Activated T-helper 1 cell treated with anti-CD3 and anti-CD28 coated beads, Interleukin-12 subunit alpha, Interleukin-12 subunit beta, Interleukin-2, Interleukin-4 antibody, amounts not matched to agents 30 ng/mL and 10 ng/mL and 1 ng/mL, durations not matched to agents 14 hours and 24 hours and 36 hours (primary cell): ENCODE measurements at places on chromosomes 4 and X. TPM values are rescaled to one million over a fixed set of nuclear protein-coding genes. Genes with fewer than 3 reads are reported as not detected.

Gene MED28
- 46.6 and 49.6 TPM in 2 replicates for total RNA-seq

Gene PRDM5
- total RNA-seq = not detected in 2 replicates

GRCh38 chr4:148445071-148445859 lies 3.1 kb upstream of the NR3C2 start:
- H3K27me3 ChIP-seq = peaks cover 44% of the 10 kb centered on the region
- H3K27ac ChIP-seq = peak overlapping the region; percentile 40
- H3K36me3 ChIP-seq = no peaks in the 10 kb centered on the region
- H3K4me1 ChIP-seq = peaks cover 23% of the 10 kb centered on the region
- DNase-seq = peak; percentile 26
- peak overlapping the region; percentile 86 for H3K4me3 ChIP-seq

DNA sequence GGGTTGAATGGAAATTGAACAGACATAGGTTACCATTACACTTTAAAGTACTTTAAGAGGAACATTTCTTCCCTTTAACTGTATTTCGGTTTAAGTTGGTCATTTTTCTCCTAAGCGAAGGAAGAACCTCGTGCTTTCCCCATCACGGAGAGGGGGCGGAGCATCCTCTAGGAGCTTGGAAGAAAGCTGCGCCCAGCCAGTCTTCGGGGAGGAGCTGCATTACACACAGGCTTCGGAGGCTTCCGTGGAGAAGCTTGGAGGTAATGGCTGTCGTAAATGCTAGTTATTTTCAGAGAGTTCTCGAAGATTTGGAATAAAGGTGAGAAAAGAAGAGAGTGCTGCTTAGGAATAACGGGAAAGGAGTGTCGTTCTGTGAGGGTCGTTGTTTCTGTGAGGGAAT lies at the start of gene PWWP3B:
Gene PWWP3B (plus strand): TSS at position 199 of the 400 bp plus-strand sequence. CDS start 37,128 bp downstream, outside the sequence.
- H3K36me3 ChIP-seq = no peaks in the 10 kb centered on the region
- H3K27me3 ChIP-seq = no peaks in the 10 kb centered on the region
- no peaks in the 10 kb centered on the region for H3K4me1 ChIP-seq
- H3K4me3 ChIP-seq = no peak within 1 kb of the TSS
- no peak within 1 kb of the TSS for H3K27ac ChIP-seq
- DNase-seq = no peak

- no peak for DNase-seq
- no peak overlapping the region for H3K27ac ChIP-seq
- H3K4me1 ChIP-seq = no peaks in the 10 kb centered on the region
- no peak overlapping the region for H3K4me3 ChIP-seq
- H3K36me3 ChIP-seq = no peaks in the 10 kb centered on the region
These were observed 268.6 kb upstream of the PCDH18 start for GRCh38 chr4:137800861-137801260.

DNA sequence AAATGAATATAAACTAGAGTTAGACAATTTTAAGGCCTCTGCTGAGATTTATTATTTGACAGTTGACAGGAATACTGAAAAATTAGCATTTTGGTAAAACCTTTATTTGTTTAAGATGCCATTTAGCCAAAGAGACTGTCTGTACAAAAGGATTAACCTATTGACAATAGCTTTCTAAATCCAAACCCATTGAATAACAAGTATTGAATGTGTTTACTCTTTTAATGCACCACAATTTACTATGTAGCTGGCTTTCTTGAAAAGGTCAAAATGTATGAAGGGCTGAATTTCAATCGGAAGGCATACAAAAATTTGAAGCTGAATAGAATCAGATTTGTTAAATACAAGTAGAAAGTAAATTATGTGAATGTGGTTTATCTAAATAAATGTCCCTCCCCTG lies 374.5 kb downstream of the TEX13C start:
- no peaks in the 10 kb centered on the region for H3K27me3 ChIP-seq
- no peak overlapping the region for H3K4me3 ChIP-seq
- no peaks in the 10 kb centered on the region for H3K36me3 ChIP-seq
- no peak for DNase-seq
- no peaks in the 10 kb centered on the region for H3K4me1 ChIP-seq

DNA sequence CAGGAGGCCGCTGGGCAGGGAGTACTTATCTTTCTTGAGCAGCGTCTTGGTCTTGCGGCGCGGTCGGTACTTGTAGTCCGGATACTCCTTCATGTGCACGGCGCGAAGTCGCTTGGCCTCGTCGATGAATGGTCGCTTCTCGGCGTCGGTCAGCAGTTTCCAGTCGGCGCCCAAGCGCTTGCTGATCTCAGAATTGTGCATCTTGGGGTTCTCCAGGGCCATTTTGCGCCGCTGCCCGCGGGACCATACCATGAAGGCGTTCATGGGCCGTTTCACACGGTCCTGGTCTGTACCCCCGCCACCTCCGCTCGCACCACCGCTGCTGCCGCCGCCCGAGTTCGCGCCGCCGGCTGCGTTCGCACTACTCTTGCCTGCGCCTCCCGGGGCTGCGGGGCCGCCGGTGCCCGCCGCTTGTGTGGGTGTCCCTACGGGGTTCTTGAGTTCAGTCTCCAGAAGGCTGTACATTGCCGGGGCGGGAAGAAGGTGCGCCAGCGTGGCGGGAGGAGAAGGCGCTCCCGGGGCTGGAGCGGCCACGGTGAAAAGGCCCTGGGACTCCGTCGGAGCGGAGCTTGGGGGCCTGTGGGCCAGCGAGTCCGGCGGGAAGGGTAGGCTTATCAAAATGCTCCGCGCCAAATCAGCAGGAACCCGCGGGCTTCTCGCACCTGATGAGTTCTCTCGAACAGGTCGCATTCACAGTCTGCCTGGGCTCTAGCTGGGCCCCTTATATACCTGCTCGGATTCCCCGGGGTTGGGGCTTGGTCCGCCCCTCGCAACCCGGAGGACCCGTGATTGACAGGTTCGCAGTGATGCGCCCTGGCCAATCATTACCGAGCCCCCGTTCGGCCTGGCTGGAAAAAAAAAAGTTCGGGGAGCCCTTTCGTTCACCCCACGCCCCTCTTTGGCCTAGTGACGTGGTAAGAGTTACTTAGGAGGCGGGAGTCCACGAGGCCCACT lies at the start of gene SOX3:
Gene SOX3 (minus strand): TSS at position 699 of the 954 bp plus-strand sequence. CDS start 9 bp downstream, at position 690.
- peaks cover 50% of the 10 kb centered on the region for H3K27me3 ChIP-seq
- no peak for DNase-seq
- no peak within 1 kb of the TSS for H3K4me3 ChIP-seq
- no peaks in the 10 kb centered on the region for H3K4me1 ChIP-seq

DNA sequence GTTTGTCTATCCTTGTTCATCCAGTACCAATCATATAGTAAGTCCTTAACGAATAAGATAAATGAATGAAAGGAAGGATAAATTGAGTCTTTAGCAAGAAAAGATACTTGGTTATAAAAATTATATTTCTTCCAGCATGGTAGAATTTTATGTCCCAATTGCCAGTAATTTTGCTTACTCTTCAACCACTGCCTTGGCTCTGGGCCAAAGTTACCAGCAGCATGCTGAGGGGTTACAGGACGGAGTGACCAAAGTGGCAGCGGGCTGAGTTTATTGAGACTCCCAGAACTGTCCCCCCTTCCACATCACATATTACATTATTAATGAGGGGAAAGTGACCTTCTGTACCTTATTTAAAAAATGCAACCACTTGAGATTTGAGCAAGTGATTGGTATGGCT lies 121.7 kb downstream of the RASGEF1B start:
- H3K27ac ChIP-seq = no peak overlapping the region
- no peaks in the 10 kb centered on the region for H3K36me3 ChIP-seq
- no peaks in the 10 kb centered on the region for H3K4me1 ChIP-seq
- no peak overlapping the region for H3K4me3 ChIP-seq
- H3K27me3 ChIP-seq = peaks cover 2% of the 10 kb centered on the region
- DNase-seq = no peak

- H3K36me3 ChIP-seq = no peaks in the 10 kb centered on the region
- no peaks in the 10 kb centered on the region for H3K4me1 ChIP-seq
- DNase-seq = no peak
- no peaks in the 10 kb centered on the region for H3K27me3 ChIP-seq
- H3K27ac ChIP-seq = no peak overlapping the region
These were observed 295.2 kb upstream of the DIAPH2 start for GRCh38 chrX:96389281-96390047.

- no peak for DNase-seq
- H3K27me3 ChIP-seq = peaks cover 26% of the 10 kb centered on the region
- peaks cover 15% of the 10 kb centered on the region for H3K4me1 ChIP-seq
- H3K27ac ChIP-seq = no peak overlapping the region
- no peaks in the 10 kb centered on the region for H3K36me3 ChIP-seq
- H3K4me3 ChIP-seq = no peak overlapping the region
These were observed 25.3 kb upstream of the TRIM60 start for GRCh38 chr4:165006456-165006855.
